Stimulated activated CD8-positive, alpha-beta memory T cell treated with anti-CD3 and anti-CD28 coated beads, Interleukin-15, amount 100 ng/mL, for 4 hours (primary cell): ENCODE measurements at places on chromosomes 3 and 15.

DNA sequence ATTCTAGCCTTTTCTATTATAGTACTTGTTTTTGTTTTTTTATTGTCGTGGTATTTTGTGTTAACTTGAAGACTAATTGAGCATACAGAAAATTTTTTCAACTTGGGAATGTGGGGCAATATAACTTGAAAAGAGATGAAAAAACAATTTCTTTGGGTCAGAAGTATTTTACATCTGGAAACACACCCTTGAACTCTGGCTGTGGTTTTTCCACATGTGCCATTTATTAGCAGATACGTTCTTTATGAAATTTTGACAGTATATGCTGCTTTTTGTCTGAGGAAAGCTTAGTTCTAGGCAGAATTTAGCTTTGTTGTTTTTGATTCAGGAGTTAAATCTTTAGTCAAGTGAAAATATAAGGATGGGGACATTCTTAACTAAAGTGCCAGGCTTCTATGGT lies 44.7 kb downstream of the TCF12 start:
- no peak for DNase-seq

GRCh38 chr3:156769721-156770654 lies 56.2 kb upstream of the LEKR1 start:
- no peak for DNase-seq

- no peak for DNase-seq
Observed at GRCh38 chr3:117990627-117991026, 1044.0 kb downstream of the IGSF11 start.

- no peak for DNase-seq
Observed at GRCh38 chr15:49060710-49061495, 14.7 kb upstream of the SECISBP2L start.

GRCh38 chr3:60743631-60744164 lies 507.6 kb downstream of the FHIT start:
- no peak for DNase-seq

DNA sequence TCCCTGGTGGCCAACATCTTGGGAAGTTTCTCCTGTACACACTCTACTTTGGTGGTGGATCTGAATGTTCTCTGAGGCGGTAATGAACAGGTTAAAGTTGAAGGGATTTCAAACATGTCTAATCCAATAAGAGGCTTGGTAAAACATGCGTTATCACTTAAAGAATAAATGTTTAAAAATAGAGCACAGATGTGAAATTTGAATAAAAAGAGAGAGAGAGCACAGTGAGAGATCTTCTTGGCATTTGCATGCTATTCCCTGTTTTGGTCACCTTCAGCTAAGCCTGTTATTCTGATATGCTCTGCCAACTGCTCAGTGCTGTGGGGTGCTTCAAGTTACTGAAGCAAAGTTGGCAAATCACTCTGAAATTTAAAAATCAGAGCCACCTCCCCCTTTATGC lies 237.7 kb upstream of the WNT5A start:
- DNase-seq = no peak

DNA sequence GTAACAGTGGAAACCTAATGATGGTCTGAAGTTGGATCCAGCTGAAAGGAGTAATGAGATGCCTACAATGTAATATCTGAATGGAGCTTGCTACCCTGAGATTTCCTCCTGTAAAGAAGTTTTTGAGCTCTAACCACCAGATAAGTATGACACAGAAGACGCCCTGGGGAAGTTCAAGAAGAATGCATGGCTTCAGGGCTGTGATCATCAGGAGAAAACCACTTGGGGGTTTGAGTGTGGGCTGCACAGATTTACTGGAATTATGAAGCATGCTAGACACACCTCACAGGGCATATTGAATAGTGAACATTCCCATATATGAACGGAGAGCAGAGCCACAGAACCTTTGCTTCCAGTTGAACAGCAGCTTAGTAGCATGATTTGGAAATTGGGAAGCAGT lies 10.6 kb upstream of the CCDC80 start:
- no peak for DNase-seq

DNA sequence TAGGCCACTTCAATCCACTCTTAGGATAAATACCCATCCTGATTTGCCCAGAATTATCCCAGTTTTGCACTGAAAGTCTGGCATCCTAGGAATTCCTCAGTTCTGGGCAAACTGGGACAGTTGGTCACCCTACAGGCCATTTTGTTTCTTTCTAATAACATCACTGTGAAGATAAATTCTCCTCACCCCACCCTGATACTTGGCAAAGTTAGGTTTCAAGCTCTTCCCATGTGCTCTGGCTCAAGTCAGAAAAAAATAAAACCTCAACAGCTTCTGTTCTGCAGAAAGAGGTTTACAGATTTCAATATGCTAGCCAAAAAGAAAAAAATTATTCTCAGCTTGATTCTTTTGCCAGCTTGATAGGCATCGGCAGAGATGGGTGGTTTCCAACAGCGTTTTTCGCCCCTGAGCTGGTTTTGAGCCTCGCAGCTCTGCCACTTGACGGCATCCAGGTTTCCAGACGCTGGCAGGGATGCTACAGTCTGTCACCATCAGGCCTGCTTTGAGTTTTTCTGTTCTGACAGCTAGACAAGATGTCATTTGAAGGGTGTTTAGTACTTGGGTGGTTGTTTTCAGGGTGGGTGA lies 171.4 kb downstream of the SSR3 start:
- no peak for DNase-seq

DNA sequence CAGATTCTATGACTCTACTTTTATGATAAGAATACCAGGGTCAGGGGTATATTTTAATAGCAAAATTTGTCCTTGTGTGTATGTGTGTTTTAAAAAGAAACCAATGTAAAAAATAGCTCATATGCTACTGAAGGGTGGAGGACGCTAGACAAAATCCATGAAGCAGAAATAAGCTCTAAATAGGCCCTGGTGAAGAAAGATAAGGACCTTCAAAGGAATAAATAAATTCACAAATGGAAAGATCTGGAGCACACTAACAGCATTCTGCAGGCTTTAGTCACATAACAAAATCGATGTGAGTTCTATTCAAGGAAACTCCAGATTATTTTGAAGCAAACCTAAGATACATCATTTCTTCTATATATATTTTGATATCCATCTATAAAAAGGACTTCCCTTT lies 27.2 kb upstream of the ATP11B start:
- no peak for DNase-seq

- DNase-seq = no peak
Observed at GRCh38 chr3:64311424-64312061, 86.3 kb upstream of the PRICKLE2 start.

- no peak for DNase-seq
Observed at GRCh38 chr3:57942872-57943283, 65.3 kb upstream of the FLNB start.

- DNase-seq = no peak
Observed at GRCh38 chr15:61819386-61819785, 240.9 kb downstream of the VPS13C start.

DNA sequence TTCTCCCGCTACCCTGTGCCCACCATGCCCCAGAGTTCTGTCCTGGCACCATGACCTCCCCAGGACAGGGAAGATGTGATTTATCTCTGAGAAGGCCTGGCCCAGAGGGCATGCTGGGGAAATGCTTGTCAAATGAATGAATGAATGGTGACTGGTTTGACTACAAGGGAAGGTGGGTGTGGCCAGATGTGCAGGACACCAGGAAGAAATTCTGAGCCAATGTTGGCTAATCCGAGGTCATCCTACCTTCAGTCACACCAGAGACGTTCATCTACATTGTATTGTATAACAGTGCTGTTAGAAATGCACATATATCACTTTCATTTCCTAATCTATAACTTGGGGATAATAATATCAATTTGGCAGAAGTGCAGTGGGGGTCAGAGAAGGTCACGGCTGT lies 138.4 kb downstream of the FAM43A start:
- DNase-seq = no peak

GRCh38 chr15:46872981-46873330 lies 844.3 kb upstream of the SEMA6D start:
- DNase-seq = no peak

DNA sequence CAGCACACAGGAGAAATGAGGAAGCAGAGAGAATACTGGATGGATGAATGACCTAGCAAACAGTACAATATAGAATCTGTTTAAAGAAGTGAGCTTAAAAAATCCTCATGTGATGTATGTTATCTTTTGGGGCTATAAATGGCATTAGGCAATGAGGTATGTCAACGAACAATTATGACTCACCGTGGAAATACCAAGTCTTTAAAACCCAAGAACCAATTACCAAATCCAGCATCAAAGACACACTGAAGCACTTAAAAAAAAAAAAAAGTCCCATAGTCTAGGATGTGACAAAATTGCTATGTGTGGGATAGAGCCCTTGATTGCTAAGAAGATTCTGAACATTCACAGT lies 36.3 kb upstream of the HERC1 start:
- DNase-seq = no peak
